ENCODE measurements at places on chromosomes 12 and 14.
A peak's percentile ranks its signal among the peaks of the same experiment; 100 is the strongest.

- DNase-seq, result no peak
Observed at GRCh38 chr14:44700184-44700583, 193.1 kb upstream of the FSCB start.

DNA sequence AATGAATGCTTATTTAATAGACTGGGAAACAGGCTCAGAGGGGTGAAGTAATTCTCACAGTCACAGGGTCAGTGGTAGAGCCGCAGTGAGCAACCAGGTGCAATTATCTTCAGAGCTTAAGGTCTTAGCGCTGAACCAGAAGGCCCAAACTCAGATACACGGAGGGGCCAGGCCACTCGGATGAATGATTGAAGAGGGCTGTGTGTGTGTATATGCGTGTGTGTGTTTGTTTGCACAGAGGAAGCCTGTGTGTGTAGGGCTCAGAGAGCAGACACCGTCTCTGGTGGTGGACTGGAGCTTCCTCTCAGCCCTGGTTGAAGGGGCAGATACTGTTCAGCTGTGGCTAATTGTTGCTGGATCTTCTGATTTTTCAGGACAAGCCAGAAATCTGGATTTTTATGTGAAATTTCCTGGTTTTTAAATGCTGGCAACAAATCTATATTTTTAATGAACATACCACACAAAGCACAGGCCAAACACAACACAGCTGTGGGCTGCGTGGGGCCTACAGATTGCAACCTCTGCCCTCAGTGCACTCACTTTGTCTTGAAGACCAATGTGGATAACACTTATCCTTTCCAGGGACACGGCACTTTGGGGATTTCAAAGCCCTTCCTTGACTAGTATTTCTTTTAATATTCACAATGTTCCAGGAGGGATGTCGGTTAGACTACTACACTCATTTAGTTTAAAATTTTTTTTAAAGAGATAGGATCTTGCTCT is 94.5 kb upstream of the NRXN3 start:
- no peak for DNase-seq

GRCh38 chr12:38890102-38890855 is 15.1 kb downstream of the CPNE8 start:
- no peak for DNase-seq

DNA sequence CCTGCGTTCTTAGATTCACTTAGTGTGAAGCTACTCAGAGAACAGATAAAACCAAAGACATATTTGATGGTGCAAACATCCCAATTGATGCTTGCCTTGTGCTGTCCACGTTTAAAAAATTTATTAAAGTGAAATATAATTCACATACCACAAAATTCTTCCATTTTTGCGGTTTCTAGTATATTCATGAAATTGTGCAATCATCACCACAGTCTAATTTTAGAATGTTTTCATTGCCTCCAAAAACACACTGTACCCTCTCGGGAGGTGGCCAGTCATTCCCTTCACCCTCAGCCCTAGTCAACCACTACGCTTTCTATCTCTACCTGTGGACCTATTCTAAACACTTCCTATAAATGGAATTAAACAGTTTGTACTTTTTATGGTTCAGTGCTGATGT is 1109.2 kb downstream of the FLRT2 start:
- no peak for DNase-seq

- DNase-seq, result no peak
Observed at GRCh38 chr12:66903782-66904396, 225.0 kb upstream of the GRIP1 start.

- no peak for DNase-seq
Observed at GRCh38 chr14:77593501-77593961, 22.9 kb downstream of the SPTLC2 start.

GRCh38 chr14:75365116-75365515 is 62.7 kb upstream of the JDP2 start:
- DNase-seq, result no peak

DNA sequence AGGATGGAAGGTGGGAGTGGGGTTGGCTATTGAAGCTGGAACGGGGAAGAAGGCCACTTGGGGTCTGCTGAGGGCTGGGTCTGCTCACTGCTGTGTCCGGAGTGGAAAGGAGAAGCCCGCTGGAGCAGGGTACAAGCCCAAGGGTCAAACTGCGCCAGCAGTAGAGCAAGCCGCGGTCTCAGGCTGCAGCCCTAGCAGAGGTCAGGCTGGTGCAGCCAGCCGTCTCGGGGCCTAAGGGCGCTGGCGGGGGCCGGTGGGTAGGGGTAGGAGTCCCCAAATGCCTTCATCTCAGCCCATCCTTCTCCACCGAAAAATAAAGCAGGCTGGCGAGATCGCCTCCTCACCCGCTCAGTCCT is 718 bp upstream of the JDP2 start:
- no peak for DNase-seq

DNA sequence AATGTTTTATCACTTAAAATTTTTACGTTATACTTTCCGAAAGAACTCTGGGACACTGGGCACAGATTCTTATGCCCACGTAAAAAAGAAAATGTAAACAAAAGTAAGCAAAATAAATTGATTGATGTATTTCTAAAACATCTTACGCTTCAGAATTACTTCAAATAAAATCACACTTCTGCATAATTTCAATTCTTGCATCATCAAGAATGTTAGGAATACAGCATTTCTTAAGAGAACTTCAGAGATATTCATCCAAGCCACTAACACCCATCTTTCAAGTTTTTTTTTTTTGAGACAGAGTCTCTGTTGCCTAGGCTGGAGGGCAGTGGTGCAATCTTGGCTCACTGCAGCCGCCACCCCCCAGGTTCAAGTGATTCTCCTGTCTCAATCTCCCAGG is 180.6 kb downstream of the MED13L start:
- no peak for DNase-seq

- no peak for DNase-seq
Observed at GRCh38 chr14:60760644-60761364, 26.2 kb downstream of the MNAT1 start.

DNA sequence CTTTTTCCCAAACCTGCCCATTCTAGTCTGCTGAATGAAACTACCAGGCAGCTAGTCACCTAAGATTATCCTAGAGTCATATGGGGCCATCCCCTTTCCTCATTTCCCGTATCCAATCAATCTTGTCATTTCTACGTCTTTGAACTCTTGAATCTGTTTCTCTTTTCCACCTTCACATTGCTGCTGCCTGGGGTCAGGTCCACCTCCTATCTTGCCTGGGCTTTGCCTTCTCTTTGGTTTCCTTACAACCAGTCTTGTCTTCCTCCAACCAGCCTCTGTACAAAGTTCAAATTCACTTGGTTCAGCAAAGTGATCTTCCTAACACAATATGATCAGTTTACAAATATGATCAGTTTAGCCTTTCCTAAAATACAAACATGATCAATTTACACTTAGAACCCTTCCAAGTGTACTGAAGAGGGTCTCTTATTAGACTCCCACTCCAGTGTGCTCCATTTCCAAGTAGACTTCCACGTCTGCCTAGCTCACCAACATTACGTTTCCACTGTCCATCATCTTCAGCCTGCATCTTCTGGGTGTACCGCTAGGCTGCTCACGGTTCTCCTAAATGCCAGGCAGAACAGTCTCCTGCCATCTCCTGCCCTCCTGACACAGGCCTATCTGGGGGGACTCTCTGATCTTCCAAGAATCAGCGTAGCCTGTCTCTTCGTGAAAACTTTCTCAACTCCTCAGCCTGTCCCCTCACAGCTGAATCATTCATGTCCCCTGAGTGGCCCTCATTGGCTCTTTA is 4.1 kb upstream of the ACVR1B start:
- no peak for DNase-seq

- DNase-seq, result no peak
Observed at GRCh38 chr14:25861406-25861805, 736.4 kb downstream of the NOVA1 start.

GRCh38 chr14:92493024-92493423 is 20.6 kb upstream of the RIN3 start:
- no peak for DNase-seq

DNA sequence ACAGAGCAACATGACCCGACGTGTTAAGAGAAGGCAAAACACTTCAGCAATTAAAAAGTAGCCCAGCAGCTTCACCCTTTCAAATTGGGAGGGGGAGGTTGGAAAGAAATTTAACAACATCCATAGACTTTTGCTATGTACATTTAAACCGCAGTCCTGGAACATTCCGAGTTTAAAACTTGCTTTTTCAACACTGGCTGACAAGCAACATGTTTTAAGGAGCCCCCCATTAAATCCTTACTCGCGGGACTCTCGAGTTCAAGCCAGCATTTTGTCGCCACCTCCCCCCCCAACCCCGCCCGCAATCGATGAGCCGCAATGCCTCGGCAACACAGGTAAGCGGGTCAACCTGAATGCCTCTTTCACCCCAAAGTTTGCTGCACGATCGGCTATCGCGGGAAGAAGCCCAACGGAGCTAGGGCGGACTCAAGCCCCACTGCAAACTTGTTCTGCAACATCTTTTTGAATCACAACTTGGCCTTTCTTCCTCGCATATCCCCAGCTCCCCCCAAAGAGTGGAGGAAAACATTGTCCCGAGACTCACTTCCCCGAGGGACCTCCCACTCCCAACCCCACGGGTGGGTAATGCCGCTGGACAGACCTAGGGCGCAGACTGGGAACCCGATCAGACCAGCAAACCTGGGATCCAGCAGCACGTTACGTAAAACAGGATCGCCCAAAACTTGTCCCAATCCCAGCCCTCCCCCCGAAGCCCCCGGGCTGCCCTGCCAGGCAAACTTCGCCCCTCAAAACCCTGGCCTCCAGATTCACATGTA is 777 bp downstream of the ZFP36L1 start:
- DNase-seq, result peak; percentile 43

- DNase-seq, result no peak
Observed at GRCh38 chr12:96770219-96771102, 136.6 kb upstream of the NEDD1 start.

DNA sequence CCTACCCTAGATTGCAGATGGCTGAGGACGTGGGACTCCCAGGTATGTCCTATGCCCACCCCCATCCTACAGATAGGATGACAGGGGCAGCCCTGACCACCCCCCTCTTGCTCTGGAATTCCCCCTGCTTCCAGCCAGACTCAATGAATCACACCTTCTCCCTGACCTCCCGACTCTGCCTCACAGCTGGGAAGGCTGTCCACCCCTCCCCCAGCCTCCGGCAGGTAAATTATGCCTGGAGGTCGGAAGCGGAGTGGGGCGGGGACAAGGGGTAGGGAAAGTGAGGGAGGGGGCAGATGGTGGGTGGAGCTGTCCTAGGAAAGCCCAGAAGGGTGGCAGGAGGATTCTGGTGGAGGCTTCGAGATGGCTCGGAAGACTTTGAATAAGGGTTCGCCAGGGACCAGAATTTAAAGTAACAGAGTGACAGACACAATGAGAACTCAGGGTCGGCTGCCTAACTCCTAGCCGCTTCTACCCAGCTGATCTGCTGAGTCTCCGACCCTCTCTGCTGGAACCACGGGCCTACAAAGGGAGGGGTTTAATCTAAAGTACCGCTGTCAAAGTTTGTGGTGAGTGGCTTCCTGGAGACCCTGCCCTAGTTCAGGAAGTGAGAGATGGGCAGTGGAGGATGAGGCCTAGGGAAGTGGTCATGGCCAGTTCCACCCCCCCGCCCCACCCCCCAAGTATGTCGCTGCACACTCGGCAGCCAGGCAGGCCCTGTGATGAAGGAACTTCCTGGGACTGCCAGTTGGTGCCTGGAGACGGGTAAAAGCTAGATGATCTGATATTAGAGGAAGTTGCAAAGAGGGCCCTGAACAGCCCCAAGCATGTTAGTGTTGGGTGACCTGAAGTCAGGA is 4.2 kb downstream of the PLEKHG3 start:
- no peak for DNase-seq

- DNase-seq, result no peak
Observed at GRCh38 chr14:77485901-77486678, 12.5 kb downstream of the ISM2 start.

DNA sequence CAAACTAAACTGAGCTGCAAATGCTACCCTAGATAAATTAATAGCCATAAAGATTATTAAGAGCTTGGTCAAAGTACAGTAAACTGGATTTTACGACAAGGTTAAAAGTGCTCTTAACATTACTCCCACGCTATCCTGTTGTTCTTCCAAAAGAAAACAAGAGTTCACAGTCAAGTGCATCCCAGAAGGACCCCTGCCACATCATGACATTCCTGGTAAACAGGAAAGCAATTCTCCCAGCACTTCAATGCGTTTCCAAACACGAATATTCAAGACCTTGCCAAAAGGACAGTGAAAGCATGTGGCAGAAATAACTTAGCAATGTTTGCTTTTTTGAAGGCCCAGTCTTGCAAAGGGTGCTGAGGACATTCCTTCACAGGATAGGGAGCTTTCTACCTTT is 11.2 kb downstream of the SPRING1 start:
- DNase-seq, result no peak

GRCh38 chr14:67620217-67620785 is 581 bp downstream of the ARG2 start:
- DNase-seq, result no peak

GRCh38 chr12:126602612-126603011 is 1537.4 kb downstream of the AACS start:
- no peak for DNase-seq

- DNase-seq, result no peak
Observed at GRCh38 chr14:91376547-91377477, 40.8 kb downstream of the CCDC88C start.

- no peak for DNase-seq
Observed at GRCh38 chr14:82482345-82482744, 948.7 kb upstream of the SEL1L start.

DNA sequence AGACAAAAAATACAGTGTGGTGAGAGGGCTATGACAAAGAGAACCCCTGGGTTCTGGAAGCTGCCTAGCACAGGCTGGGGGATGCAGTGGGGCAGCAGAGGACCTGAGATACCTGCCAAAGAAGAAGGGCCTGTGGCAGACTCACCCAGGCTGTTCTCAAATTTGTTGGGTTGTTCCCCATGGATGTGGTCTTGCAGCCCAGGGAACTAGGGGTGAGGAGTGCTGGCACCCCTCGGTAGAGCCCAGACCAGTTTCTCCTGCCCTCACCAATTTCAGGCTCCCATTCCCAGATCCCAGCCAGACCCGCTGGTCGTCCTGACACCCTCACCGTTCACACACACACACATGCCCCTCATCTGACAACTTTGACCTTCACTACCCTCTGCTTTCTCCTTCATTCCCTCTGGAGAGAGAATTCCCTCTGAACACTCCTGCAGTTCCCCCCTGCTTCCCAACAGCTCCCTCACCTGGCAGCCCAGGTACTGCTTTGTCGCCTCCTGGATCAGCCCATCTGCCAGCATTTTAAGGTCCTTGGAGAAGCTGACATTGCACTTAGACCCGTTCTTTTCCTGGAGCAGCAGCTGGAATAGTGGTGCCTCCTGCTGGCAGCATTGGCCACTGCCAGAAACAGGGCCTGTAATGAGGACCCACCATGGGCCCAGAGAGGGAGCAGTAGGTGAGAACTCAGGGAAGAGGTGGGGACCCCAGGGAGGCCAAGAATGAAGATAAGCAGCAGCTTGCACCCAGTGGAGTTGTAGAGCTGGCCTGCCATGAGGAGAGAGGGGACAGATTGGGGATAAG is 5.9 kb upstream of the GDF11 start:
- peak; percentile 42 for DNase-seq
